Natural killer cell (primary cell): ENCODE measurements at places on chromosomes 12 and 14. TPM values are rescaled to one million over a fixed set of nuclear protein-coding genes. Genes with fewer than 3 reads are reported as not detected.

DNA sequence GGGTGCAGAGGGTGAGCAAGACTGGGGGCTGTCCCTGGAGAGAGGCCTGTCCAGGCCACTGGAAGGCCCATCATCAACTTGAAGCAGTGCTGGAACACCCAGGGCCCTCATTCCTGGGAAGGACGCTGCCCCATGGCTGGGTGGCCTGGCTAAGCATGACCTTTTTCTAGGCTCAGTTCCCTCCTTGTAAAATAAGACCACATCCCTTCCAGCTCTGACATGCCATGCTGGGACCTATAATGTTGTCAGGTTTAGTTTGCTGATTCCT lies 62.8 kb downstream of the SYNE3 start:
- no peak for DNase-seq

GRCh38 chr12:43132291-43132690 lies 419.7 kb downstream of the ADAMTS20 start:
- no peak for DNase-seq

CEP170B gene
- 0.72 TPM for total RNA-seq

GRCh38 chr12:123064366-123064765 lies 83.9 kb downstream of the ARL6IP4 start:
- DNase-seq = no peak

DNA sequence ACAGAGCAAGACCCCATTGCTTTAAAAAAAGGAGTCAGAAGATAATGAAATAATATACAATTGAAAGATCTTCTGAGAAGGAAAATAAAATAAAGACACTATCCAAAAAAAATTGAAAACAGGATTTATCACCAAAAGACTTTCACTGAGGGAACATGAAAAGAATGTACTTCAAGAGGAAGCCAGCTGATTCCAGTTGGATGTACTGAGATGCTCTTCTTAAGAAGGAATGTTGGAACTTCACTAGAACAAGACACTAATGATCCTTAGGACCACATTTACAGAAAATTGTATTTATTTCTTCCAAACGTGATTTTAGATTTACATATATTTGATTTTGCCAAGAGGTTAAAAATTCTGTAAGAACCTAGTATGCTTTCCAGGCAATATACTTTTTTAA lies 65.6 kb upstream of the CNOT2 start:
- DNase-seq = no peak
